ENCODE measurements at places on chromosomes 3 and 15.

GRCh38 chr3:190258634-190259033 is 63.6 kb downstream of the CLDN1 start:
- no peak for DNase-seq

DNA sequence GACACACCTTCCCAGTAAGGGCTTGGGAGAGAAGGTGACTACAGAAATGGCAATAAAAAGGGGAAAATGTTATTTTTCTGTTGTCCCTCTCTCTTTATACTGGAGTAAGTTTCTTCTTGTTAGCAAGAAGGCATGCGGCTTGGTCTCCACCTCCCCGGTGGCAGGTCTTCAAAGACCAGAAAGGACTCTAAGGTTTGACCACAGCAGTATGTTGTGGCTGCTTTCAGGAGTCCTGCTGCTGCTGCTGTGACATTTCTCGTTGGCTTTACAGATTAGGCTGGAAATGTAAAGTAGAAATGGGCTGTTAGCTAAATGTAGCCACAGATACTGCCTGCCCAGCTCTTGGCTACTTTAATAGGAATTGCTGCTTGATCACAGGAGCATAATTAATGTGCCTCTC is 175.8 kb upstream of the ZBTB20 start:
- DNase-seq: no peak

- no peak for DNase-seq
Measured at GRCh38 chr15:94247789-94248638, 16.7 kb downstream of the MCTP2 start.

- no peak for DNase-seq
Measured at GRCh38 chr15:71111181-71111565, 4.1 kb upstream of the THSD4 start.

DNA sequence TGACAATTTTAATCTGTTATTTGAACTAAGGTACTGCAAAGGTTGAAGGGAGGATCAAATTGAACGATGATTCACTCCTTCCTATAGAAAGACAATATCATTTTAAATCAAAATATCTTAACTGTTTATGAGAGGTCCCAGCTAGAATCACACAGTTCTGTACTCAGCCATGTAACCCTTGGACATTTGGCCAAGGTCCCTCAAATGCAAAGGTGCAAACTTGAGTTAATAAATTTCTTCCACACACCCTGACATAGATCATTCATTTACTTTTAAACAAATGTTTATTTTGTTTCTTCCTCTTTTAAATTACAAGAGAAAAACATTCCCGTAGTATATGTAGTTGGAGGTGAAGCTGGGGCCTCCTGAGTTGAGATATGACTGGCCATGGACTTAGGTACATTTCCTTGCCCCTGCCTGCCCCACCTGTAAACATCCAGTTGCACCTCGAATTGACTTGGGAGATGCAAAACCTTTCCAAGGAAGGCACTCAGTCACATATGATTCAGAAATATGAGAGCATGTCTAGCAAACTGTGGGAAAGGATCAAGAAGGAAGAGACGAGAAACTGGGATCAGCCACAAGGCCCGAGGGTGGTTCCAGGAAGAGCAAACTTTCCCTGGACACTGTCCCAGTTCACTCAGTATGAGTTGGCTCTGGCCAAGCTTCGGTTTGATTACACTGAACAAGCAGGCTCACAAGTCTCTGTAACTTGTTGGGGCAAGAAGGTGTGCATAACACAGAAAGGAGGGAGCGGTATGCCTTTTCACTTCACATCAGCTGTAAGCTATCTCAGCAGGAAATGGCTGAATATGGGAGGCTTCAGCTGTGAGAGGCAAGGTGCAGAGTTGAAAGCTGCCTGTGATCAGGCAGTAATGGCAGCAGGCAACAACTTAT is 6.7 kb downstream of the TNFSF10 start:
- DNase-seq: no peak

All from stimulated activated CD8-positive, alpha-beta memory T cell treated with anti-CD3 and anti-CD28 coated beads, Interleukin-4, amount 100 ng/mL, for 4 hours (primary cell).